SW480 (cell line): ENCODE measurements at places on chromosomes 1 and 21.

DNA sequence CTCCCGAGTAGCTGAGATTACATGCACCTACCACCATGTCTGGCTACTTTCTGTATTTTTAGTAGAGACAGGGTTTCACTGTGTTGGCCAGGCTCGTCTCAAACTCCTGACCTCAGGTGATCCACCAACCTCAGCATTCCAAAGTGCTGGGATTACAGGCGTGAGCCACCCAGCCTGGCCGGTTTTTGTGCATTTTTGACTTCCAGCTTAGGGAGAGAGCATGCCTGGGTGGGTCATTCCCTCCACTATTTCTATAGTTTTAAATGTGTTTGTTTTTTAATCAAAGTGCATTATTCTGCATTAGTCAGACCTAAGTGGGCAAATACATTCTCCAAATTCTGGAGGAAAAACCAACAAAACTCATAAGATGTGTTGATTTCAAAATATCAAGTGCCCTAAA is 207.4 kb upstream of the NRIP1 start:
- no peak for DNase-seq

DNA sequence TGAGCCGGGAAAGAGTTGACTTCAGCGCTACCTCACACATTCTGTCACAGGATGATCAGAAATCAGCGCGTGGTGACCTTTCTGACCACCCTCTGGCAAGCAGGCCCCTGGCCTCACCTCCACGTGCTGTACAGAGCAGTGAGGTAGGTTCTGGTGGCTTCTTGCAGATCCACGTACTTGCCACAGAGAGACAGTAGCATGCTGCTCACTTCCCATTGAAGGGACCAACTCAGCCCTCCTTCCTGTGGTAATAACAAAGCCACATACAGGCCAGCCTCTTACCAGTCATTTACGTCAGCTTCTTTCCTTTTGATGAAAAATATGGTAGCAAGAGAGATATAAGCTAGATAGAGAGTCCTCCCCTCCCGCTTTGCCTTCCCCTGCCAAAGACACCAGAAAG is 200.7 kb downstream of the CHRM3 start:
- peak; percentile 9 for DNase-seq

- DNase-seq, result no peak
Measured at GRCh38 chr1:160149233-160149632, 2.2 kb upstream of the ATP1A4 start.

DNA sequence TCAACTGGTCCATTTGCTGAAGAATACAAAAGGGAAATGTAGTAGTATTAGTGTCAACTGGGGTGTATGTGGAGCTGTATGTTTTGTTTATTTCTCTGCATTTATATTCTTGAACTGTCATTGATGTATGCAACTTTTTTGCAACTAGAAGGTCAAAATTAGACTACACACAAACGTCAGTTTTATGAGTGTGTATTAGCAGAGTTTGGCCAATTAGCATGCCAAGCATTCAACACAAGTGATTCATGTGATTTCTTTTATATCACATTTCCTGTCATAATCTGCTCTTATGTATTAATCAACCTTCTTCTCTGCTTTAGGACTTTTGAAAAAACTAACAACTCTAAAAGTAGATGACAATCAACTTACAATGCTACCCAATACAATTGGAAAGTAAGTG is 211.1 kb downstream of the LRRC40 start:
- DNase-seq, result no peak

- DNase-seq, result no peak
Measured at GRCh38 chr1:74467786-74468377, 44.5 kb downstream of the LRRC53 start.

DNA sequence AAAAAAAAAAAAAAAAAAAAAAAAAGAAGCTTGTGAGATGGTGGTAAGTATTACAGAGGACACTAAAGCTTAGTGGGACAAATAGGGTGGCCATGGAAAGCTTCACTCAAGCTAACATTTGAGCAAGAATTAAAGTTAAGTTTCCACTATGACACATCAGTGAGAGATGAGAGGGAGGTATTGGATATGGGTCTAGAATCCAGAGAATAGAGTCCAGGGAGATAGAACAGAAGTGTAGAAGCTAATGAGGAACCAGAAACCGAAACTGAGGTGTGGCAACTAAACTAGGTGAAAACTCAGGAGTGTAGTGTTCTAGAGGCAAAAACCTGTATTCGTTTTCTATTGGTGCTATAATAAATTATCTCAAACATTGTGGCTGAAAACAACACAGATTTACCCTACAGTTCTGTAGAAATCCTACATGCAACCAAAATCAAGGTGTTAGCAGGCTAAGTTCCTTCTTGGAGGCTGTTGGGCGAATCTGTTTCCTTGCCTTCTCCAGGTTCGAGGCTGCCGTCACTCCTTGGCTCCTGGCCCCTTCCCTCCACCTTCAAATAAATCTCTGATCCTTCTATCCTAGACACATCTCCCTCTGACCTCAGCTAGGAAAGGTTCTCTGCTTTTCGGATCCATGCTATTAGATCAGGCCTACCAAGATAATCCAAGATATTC is 36.2 kb downstream of the PTP4A2 start:
- no peak for DNase-seq
